ENCODE measurements at places on chromosomes 7 and 10. TPM values are rescaled to one million over a fixed set of nuclear protein-coding genes. Genes with fewer than 3 reads are reported as not detected.

DNA sequence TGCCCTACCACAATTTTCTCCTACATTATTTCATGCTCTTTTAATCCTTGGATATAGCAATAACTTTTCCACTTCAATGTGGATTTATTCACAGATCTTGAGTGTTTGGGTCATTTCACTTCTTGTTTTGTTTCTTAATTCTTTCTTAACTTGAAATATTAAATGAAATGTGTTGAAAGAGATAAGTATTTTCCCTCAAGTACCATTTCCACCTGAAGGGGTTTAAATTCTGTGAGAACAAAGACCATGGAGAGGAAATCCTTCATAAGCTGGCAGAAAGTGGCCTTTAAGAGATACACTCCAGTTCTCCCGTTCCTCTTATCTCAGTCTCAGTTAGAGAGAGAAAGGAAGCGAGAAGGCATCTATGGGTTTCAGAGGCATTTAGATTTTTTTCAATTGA is 14.1 kb upstream of the DLD start:
- DNase-seq: no peak

- no peak for DNase-seq
Measured at GRCh38 chr10:97109547-97109946, 76.2 kb downstream of the SLIT1 start.

- DNase-seq: no peak
Measured at GRCh38 chr7:113292105-113292504, 173.8 kb upstream of the SMIM30 start.

DNA sequence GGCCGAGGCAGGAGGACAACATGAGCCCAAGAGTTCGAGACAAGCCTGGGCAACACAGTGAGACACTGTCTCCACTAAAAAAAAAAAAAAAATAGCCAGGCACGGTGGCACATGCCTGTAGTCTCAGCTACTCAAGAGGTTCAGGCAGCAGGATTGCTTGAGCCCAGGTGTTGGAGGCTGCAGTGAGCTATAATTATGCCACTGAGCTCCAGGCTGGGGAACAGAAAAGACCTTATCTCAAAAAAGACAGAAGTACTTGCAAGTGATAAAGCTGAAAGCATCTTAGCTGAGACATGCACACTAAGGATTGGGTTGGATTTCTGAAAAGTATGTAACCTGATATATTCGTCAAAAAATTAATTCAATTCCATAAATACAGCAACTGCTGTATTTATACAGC is 68.4 kb downstream of the PPP1R3C start:
- no peak for DNase-seq

Gene TMEM196
- total RNA-seq: not detected
